Inflammatory macrophage (primary cell): ENCODE measurements at places on chromosomes 16 and 17.

DNA sequence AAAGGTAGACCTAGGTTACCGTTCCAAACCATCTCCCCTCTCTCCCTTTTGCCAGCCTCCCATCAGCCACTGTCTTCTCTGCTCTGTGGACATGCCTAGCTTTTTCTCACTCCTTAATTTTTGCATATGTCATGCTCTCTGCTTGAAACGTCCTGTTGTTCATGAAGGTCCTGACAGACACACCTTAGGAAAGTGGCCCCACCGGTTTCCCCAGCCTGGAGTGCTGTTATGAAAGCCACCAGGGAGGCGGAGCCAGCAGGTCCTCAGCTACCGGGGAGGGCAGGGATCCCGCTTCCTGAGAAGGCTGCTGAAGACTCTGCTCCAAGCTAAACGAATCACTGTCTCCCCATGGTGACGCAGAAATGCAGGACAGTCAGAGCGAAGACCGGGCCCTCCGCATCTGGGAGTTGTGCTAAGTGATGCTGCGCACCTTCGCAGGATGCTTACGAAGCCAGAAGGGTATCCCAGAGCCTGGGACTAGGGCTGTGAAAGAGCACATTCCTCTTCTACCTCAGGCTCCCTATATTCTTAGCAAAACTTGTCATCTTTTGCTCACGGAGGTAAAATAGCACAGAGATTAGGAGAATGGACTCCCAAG, 2.3 kb upstream of the SLC16A11 start:
- DNase-seq: no peak

- DNase-seq: no peak
Measured at GRCh38 chr16:57571098-57571497, 28.7 kb downstream of the ADGRG5 start.

DNA sequence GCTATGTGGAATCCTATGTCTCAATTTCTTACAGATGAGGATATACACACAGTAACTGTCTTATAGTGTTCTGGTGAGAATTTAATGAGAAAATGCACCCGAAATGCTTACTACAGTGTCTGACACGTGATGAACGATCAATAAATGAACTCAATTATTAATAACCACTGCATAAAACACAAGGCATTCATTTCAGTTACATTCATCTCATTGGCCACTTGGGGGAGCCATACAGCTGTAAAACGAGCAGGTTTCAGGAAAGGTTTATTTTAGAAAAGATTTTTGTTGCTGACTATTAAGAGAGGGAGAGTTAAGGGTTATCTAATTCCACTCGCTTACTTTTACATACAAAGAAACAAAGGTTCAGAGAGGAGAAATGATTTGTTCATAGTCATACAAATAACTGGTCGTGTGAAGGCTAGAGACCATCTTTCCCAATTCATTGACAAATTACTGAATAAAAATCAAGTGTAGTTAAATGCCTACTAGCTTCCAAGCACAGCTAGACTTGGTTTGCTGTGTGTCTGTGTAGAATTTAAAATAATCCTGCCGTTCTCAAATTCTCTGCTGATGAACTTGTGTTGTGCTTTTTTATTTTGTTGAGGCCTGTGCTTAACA, 160.1 kb downstream of the MAP2K4 start:
- peak; percentile 33 for DNase-seq

DNA sequence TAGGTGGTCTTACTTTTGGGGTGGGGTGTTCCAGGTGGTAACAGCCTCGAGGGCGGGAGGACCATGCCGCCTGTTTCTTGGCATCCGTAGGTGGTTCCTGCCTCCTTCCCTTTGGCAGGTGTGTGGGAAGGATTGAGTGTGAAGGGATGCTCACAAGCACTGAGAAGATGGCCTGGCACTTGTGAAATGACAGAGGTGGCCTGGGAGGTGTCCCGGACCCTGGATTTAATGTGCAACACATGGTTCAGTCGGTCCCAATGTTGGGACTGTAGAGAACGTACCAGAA, 165.8 kb upstream of the FOXF1 start:
- DNase-seq: no peak

DNA sequence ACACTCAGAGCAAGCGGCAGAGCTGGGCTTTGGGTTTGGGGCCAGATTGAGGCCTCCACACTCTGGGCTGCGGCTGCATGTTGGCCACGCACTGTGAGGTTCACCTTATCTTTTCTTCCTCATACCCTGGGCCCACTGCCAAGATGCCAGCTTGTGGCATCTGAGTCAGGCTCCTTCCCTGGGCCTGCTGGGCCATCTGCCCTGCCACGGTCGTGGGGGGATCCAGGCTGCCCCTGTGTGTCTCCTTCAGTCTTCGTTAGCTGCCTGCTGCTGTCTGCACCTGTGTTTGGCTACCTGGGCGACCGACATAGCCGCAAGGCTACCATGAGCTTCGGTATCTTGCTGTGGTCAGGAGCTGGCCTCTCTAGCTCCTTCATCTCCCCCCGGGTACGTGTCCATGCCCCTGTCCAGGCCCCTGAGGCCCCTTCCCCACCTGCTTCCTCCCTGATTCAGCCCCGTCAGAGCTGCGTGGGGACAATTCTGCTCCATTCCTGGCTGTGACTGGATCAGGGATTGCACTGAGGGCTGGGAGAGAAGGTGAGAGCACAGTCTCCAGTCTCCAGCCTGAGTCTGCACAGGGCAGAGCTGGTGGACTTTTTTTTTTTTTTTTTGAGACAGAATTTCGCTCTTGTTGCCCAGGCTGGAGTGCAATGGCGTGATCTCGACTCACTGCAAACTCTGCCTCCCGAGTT, 11.2 kb downstream of the SPNS3 start:
- no peak for DNase-seq

GRCh38 chr17:63549289-63549945, 860 bp upstream of the DCAF7 start:
- DNase-seq: no peak

- DNase-seq: peak; percentile 93
Measured at GRCh38 chr17:81837641-81838040, 2.8 kb upstream of the PPP1R27 start.

DNA sequence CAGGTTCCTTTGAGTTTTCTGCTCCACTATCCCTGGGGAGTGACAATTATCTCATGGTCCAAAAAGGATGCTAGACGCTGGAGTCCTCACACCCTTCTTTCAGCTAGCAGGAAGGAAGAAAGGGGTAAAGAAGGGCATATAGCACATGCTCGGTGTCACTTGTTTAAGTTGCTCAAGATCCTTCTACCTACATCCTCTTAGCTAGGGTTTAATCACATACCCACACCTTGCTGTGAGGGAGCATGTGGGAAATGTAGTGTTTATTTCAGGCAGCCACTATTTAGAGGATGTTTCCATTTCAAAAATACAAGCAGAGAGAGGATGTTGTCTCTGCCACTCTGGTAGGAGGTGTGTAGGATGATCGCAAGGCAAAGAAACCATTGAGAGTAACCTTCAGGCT, 4.5 kb downstream of the PRKCB start:
- no peak for DNase-seq

DNA sequence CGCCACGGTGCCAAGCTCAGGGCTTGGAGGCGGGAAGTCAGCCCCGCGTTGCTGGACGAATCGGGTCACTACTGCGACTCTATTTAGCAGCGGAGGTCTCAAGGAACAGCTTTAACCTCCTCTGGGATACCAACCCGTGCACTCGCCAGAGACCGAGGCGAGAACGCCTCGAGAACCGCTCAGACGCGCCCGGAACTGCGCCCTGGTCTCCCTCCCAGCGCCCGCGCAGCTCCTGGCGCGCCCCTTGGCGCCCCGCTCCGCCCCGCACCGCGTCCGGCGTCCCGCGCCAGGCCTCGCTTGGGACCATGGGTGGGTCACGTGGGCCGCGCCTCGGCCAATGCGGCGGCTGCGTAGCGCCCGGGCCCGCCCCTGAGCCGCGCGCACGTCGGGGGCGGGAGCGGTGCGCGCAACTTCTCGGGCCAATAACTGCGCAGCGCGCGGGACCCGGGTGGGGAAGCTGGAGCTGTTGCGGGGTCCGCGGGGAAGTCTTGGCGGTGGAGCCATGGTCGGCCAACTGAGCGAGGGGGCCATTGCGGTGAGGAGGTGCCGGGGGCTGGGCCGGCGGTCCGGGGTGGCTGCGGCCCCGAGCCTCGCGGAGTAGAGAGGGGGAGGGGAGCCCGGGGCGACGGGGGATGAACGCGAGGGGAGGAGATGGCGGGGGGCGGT, at the start of the genes RPA1 and SMYD4:
Gene RPA1, plus strand, starts transcription at position 414 of the 666 bp plus-strand sequence. Its CDS starts 89 bp downstream, at position 503.
Gene SMYD4, minus strand, starts transcription at position 311 of the 666 bp plus-strand sequence. CDS start 1,908 bp downstream, outside the sequence.
- DNase-seq: peak; percentile 90

GRCh38 chr16:2782583-2783351, 4.6 kb downstream of the PRSS33 start:
- no peak for DNase-seq

GRCh38 chr17:76004750-76005262, 4.2 kb downstream of the CDK3 start:
- DNase-seq: no peak

- no peak for DNase-seq
Measured at GRCh38 chr16:87165151-87165550, 152.0 kb downstream of the C16orf95 start.

GRCh38 chr16:57999366-57999970, 1.0 kb downstream of the ZNF319 start:
- DNase-seq: peak; percentile 54

DNA sequence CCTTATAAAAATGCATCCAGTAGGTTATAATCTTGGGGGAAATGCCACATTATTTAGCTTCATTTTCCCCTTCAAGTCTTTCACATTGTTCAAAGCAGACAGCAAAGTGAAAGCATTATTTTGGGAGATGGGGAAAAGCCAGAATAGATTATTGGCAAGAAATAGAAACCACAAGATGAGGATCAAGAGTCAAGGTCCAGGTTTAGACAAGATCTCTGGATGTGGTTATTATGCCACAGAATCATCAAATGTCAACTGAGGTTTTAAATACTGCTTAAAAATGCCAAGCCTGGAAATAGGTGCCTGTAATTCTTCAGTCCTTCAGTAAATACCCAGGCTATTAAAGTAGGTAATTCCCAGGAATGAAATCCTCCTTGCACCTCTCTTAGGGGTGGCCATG, 65.1 kb upstream of the ALOX12 start:
- DNase-seq: no peak

- DNase-seq: no peak
Measured at GRCh38 chr17:66517336-66518009, 215.1 kb downstream of the PRKCA start.

DNA sequence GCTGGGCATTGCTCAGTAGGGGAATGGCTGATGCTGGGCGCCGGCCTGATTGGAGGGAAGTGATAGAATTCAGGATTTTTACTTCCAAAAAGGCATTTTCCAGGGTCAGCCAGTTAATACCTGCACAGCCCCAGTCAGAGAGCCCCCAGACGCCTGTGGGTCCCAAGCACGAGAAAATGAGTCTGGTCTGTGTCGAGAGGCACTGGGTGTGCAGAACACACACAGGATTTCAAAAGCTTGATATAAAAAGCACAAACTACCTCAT, 164.6 kb upstream of the TNRC6C start:
- no peak for DNase-seq

DNA sequence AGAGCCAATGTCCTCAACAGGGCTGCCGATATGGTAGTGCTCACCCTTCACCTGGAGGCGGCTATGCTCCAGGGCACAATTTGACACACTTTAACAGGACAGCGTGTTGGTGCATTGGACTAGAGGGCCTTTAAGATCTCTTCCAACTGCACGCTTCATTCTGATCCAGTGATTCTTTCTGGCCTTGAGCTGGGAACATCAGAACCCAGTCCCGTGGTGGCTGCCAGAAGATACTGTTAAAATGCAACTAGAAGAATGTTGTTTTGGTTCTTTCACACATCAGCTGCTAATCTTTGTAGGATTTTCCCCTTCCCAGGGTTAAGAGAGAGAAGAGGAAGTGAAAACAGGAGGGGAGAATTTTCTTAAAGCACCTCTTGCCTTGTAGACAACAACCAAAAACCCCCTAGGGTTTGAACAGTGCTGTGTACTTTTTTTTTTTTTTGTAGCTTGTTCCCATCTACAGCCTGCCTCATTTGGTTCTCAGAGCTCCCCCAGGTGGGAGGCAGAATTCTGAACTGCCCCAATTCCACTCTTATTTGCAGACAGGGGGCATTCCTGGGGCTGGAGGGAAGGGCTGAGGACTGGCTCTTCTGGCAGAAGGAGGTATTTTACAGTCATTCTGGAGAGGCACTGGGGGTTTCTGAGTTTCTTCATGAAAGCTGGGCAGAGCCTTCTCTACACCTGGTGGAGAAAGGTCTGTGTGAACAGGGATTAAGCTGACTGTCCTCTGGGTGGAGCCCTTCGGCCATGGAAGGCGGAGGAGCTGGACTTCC, 32.4 kb downstream of the SMARCE1 start:
- DNase-seq: no peak

DNA sequence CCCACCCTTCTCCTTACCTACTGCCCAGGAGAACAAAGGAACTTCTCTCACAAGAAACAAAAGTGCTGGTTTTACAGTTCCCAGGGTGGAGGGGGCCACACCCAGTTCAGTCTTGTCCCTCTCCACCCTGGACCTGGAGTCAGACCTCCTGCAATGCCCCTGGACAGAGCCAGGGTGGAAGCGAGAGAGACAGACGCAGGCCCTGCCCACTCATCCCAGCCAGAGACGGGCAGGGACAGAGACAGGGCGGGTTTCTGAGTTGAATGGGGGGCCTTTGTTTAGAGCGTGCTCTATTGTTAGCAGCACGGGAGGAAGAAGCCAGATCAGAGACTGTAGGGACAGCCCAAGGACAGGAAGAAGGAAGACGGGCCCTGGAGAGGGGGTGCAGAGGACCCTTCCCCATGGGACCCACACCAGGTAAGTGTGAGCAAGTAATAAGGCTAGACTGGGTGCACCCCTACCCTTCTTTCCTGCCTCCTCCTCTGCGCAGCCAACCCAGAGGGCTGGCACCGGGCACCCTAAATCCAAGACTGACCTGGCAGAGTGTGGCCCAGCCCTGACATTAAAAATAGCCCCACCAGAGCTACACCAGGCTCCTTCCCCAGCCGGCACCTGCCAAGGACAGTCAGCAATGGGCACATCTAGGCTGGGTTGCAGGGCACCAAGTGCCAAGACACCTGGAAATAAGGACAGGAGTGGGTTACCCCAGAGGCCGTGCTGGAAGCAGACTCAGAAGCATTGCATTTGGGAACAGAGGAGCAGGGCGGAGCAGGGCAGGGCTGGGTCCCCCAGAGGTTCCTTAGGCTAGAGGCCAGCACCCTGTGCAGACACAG, 10.9 kb downstream of the JUP start:
- DNase-seq: no peak

- DNase-seq: no peak
Measured at GRCh38 chr17:73025041-73025560, 67.4 kb downstream of the SLC39A11 start.

DNA sequence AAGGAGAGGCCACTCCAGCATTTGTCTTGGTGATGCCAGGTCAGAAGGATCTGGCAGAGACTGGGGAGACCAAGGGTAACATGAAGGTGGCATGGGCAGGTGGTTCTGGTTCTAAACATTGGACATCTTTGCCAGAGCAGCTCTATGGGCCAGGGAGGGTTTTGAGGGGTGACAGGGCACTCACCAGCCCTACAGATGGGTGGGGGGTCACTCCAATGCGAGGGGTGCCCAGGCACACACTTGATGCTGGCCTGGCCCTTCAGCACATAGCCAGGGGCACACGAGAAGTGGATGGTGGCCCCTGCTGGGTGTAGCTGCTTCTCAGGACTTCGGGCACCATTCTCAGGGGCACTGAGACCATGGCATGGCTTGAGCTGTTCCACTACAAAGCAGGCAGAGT, 5.5 kb upstream of the PHF12 start:
- DNase-seq: no peak
